ENCODE measurements at places on chromosomes 16 and 17.
A peak's percentile ranks its signal among the peaks of the same experiment; 100 is the strongest.

- no peak for DNase-seq
Measured at GRCh38 chr17:35743626-35744328, 9.3 kb downstream of the GAS2L2 start.

DNA sequence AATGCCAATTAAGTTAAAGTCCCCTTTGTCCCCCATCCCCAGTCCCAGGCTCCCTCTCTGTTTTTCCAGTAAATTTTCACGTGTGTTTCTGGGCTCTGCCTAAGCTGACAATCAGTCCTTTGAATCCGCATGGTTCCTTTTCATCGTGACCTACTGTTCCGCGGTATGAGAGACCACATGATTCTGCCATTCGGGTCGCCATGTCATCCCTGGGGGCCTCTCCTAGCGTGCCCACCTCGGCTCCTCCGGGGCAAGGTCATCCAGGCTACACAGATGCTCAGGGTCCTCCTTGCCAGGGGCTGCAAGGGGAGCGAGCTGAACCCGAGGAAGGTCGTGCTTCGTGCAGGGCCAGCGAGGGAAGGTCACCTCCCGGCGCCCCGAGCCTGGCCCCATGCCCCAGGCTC lies 157.6 kb downstream of the RAB11FIP4 start:
- no peak for DNase-seq

DNA sequence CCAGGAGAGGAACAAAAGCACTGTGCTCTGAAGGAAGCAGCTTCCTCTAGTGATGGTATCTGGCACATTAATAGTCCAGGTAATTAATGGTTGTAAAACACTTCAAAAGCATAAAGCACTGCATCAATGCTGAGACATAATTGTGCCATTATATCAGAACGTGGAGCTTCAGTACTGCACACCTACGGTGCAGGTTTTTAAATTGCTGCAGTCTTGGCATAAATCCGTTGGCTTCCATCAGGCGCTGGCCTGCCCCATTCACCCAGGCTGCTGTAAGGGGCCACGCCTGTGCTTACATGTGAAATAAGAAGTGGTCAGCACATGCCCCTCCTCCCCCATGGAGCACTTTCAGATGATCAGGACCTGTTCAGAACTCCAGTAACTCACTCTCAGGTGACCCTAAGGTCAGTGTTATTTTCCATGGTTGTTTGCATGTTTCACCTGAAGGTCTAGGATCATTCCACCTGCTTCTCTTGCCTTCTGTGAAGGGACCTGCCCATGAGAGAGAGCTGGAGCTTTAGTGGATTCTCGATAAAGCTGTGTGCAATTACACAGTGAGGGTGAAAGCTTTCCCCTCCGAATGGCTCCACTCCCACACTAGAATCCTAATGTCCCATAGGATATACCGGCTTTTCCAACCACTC lies 345.3 kb downstream of the CA10 start:
- DNase-seq: no peak

- no peak for DNase-seq
Measured at GRCh38 chr17:68432086-68432864, 25.0 kb downstream of the WIPI1 start.

GRCh38 chr16:21565861-21566669 lies 33.3 kb upstream of the METTL9 start:
- no peak for DNase-seq

DNA sequence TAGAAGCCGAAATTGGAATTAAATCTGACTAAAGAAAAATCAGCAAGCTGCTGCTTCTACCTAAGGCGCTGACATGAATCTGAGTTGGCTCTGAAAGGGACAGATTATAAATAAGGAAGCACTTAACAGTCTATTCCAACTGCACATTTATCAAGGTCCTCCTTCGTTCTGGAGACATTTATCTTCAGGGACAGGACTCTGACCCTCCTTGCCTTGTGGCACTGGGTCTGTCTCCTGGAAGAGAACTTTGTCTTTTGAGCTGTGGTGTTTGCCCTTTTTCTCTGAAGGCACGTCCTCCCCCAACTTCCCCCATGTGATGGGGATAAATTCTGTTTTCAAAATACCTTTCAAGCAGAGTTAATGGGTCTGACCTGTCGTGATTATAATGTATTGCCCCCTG lies 47.0 kb upstream of the MARCHF10 start:
- DNase-seq: no peak

DNA sequence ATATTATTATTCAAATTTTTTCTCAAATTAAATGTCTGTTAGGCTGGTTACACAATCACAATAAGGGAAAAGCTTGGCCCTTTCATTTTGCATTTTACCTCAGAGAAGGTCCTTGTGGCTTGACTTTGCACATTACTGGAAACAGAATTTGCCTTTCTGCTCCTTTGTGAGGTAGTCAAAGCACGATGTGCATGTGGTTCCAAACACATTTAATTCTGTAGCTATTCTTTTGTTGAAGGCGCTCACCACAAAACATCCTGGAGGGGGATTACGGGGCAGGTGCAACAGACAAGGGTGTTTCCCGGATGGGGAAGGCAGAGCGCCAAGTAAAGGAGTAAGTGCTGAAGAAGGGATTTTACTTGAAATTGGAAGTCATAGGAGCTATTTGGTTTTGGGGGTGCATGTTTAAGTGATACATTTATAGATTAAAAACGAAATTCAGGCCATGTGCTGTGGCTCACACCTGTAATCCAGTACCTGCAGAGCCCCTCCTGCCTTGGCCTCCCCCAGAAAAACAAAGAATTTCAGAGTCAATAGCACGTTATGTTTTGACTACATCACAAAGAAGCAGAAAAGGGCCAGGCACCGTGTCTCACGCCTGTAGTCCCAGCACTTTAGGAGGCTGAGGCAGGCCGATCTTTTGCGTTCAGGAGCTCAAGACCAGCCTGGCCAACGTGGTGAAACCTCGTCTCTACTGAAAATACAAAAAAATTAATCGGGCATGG lies 31.2 kb upstream of the TENT4B start:
- DNase-seq: no peak

DNA sequence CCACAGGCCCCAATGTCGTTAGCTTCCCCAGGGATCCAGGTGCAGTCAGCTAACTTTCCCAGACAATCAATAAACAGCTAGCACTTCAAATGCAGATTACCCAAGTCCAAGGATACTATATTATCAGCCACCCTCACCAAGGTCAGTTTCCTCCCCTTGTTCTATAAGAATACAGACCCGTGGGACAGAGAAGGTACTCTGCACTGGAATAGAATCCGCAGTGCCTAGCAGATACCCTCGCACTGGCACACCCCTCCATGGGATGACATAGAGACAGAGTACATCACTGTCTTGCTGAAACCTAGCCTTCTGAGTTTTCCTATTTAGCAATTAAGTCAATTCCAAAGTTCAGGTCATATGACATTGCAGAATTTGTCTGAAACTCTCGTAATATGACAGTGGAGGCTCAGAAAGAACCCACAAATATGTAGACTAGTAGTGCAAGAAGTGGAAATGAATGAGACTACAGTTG lies 40.0 kb upstream of the ABCA10 start:
- no peak for DNase-seq

- DNase-seq: no peak
Measured at GRCh38 chr16:88669980-88670379, 7.1 kb upstream of the MVD start.

GRCh38 chr17:5096731-5097100 lies 15.0 kb downstream of the ZNF232 start:
- DNase-seq: no peak

GRCh38 chr17:64323774-64324173 lies 60.7 kb upstream of the TEX2 start:
- DNase-seq: no peak

DNA sequence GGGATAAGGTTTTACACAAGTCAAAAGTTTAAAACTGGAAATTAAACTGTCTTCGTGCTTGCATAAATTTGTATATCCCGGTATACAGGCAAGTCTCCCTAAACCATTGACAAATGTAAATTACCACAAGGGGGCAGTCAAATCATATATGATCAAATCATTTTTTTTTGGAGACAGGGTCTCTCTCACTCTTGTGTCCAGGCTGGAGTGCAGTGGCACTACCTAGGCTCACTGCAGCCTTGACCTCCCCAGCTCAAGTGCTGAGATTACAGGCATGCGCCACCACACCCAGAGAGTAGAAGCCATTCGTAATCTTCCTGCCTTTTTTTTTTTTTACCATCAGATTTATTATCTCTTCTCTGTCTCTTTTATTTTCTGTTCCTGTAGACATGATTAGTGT lies 18.5 kb downstream of the TOP2A start:
- no peak for DNase-seq

DNA sequence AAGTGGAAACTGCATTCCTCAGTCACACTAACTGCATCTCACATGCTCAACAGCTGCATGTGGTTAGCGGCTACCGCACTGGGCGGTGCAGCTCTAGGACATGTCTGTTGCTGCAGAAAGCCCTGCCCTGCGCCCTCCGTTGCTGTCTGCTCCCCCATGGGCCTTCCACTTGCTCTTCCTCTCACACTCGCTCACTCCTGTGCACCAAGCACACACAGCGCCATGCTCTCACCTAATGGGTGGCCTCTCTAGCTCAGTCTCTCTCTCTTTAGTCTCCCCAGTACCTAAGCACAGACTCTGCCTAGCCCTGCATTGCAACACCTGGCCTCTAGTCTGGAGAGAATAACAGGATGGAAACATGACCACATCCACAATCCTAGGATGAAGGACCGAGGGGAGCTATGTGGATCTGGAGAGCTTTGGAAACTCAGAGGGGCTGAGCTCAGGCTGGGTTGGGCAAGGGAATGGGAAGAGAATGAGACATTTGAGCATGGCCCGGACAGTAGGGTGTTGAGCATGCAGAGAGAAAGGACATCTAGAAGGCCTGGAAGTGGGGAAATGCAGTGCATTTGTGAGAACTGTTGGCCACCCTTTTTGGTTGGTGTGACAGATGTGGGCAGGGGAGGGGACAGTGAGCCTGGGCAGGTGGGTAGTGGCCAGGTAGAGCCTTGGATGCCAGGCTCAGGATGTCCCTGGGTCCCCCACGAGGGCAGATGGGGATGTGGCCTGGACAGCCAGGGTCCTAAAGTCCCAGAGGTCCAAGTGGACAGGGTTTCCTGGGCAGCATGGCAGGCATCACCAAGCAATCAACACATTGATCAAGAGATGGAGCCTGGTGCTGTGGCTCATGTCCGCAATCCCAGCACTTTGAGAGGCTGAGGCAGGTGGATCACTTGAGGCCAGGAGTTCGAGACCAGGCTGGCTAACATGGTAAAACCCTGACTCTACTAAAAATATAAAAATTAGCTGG lies 16.1 kb downstream of the SGCA start:
- DNase-seq: no peak

GRCh38 chr17:35051579-35052240 lies 11.8 kb downstream of the RFFL start:
- no peak for DNase-seq

- no peak for DNase-seq
Measured at GRCh38 chr17:65081439-65081838, 24.9 kb upstream of the GNA13 start.

DNA sequence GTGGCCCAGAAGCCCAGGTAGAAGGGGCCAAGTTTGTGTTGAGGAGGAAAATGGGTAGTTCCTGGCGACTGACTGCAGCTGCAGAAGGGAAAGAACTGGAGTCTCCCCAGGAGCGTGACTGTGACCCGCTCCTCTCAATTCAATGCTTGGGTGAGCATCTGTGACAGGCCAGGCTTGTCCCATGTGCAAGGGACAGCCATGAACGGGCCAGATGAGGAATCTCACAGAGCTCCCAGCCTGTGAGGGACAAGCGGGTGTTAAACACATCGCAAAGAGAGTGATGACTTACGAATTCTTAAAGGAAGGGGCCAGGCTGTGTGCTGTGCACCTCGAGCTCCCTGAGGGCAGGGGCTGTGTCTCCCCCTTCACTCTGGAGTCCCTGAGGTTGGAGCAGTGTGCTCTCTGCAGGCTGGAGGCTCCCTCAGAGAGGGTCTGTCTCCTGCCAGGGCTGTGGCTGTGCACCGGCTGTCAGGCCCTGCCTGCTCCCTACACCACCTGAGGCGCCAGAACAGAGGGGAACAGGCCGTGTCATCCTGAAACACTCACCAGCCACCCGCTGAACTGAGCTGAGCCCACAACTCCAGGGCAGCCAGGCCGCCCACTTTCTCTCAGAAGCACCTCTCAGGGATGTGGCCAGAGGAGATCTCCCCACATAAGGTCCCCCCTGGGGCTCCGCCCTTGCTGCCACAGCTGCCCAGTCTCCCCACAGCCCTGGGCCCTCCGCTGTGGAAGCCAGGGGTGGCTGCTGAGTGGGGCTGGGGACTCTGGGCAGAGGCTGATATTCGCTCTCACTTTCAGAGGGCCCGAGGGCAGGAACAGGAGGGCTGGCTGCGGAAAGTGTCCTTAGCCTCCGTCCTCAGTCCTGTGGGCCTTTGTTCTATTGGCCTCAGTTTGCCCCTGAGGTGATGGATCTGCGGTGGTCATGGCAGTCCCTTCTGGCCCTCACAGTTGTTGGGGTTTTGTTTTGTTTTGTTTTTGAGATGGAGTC lies 25.7 kb upstream of the NXPH3 start:
- DNase-seq: no peak

DNA sequence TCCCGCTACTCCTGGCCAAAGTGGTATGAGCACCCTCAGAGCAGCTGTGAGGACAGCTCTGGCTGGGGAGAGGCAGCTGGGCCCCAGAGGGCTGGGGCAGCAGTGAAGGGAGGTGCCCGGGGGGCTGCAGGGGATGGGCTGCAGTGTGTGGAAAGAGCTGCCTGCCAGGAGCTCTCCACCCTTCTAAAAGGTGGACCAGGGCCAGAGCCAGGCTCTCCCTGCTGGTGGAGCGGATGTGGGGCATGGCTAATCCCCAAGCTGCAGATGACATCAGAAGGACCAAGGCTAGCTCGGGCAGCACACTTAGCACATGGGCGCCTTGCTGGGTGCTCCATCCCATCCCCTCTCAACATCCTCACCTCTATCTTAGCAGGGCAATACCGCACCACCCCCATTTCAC lies 103.1 kb downstream of the SDK2 start:
- DNase-seq: peak; percentile 55

- no peak for DNase-seq
Measured at GRCh38 chr17:32792207-32792606, 84.7 kb downstream of the MYO1D start.

DNA sequence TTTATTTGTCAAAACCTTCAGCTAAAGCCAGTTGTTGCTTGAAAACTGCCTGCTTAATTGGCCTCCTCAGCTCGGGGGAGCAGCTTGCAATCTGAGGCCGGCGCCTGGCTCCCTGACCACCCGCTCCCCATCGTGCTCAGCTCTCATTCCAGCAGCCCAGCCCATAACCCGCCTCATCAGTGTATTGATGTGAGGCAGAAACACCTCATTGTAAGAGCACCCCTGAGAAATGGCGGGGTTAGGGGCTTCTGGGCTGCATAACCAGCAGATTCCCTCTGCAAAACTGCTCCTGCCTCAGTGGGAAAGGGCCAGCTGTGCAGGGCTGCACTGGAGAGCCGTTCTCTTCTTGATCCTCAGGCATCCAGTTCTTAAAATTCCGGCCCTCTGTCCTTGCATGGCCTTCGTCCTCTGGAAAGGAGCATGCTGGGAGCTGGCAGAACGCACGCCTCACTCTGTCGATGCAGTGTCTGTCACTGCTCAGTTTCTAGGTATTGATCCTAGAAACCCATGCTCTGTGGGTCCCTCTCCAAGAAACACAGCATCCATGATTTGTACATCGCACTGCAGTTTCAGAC lies 113.8 kb upstream of the CHMP6 start:
- DNase-seq: no peak

GRCh38 chr16:83830091-83830768 lies 22.5 kb downstream of the HSBP1 start:
- DNase-seq: no peak

GRCh38 chr16:674968-675883 lies at the start of gene RHBDL1:
Gene RHBDL1 (plus strand): TSS chr16:675671. CDS start chr16:675791, 120 bp downstream.
- DNase-seq: no peak

GRCh38 chr17:37791447-37792399 lies 46.9 kb upstream of the HNF1B start:
- no peak for DNase-seq

GRCh38 chr17:57090560-57091185 lies 5.6 kb downstream of the AKAP1 start:
- DNase-seq: no peak

Measured in NCI-H524 treated with DMSO at 0.1 percent for 48 hours (cell line).